ENCODE measurements at places on chromosomes 12 and 14.

GRCh38 chr12:101829639-101830366, 956 bp downstream of the GNPTAB start:
- peak; percentile 39 for DNase-seq

- DNase-seq: no peak
Measured at GRCh38 chr14:74570696-74571095, 41.3 kb downstream of the LTBP2 start.

- peak; percentile 32 for DNase-seq
Measured at GRCh38 chr12:95790033-95790916, at the start of gene NTN4. Gene NTN4 (minus strand): TSS chr12:95790764. CDS start chr12:95790309, 455 bp downstream.

DNA sequence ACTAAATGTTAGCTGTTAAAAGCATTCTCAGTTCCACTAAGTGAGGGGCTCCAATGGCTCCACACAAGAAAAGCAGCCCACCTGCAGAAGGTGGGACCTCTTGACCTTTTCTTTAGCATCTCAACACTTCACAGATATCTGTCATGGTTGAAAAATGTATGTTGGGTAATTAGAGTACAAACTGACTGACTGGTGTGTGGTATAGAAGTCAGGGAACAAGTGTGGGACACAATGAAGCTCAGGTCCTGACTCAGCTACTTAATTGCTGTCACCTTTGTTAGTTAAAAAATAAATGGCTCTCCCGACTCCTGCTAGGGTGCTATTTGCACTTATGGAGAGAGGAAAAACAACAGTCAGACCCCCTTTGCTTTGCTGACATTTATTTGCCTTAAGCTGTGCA, 299.0 kb downstream of the TTC6 start:
- no peak for DNase-seq

- no peak for DNase-seq
Measured at GRCh38 chr12:24821691-24822090, 127.2 kb downstream of the BCAT1 start.

GRCh38 chr12:28177461-28177860, 12.8 kb upstream of the CCDC91 start:
- no peak for DNase-seq

DNA sequence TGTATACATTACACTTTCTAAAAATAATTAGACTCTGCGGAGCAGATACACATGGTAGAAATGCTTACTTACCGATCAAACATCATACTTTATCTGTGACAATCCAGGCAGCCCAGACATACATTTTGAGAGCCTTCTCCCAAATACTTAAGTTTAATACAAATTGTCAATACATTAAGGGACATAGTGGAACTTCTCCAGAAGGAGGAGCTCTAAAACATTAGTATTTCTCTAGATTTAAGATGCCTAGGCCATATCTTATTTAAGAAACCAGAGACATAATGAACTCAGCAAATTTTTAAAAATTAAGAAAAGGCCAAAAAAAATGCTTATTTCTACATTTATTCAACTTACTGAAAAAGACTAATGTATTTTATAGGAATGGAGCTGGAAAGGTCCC, 16.1 kb downstream of the ACSM4 start:
- no peak for DNase-seq

DNA sequence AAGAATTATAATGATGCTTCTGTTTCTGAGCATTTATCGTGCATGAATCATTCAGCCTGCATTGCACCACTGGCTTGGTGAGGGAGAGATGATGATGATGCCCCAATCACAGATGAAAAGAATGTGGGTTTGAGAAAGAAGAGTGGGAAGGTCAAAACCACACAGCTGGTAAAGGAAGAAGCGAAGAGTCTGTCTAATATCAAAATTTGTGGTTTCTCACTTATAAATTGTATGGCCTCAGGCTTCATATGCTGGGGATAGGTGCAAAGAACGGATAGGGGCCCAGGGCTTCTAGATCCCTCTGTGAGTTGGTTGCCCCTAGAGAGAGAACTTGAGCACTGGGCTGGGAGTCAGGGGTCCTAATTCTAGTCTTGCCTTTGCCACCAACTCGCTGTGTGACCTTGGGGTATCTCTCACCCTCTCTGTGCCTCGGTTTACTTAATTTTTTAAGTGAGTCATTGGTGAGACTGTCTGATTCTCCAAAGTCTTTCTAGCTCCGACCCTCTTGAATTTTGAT, 2.2 kb downstream of the OASL start:
- DNase-seq: no peak

DNA sequence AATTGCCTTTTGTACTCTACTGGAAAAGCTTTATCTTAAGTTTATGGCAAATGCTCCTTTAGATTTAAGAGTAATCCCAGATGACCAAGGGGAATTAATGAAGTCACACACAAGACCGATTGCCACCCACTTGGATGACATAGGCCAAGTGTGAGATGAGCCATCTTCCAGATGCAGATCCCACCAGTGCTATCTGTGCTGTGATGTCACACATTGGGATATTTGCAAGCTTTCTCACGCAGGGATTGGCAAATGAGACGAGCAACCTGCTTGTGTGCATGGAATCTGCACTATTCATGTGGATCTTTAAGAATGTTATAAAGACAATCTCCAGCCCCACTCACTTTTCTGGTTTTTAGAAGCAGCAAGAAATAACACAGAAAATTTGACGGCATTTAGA, 602.1 kb upstream of the TMEM132C start:
- no peak for DNase-seq

- DNase-seq: peak; percentile 52
Measured at GRCh38 chr14:68911594-68912227, 67.4 kb downstream of the ACTN1 start.

GRCh38 chr12:5456906-5457305, 25.0 kb downstream of the NTF3 start:
- no peak for DNase-seq

DNA sequence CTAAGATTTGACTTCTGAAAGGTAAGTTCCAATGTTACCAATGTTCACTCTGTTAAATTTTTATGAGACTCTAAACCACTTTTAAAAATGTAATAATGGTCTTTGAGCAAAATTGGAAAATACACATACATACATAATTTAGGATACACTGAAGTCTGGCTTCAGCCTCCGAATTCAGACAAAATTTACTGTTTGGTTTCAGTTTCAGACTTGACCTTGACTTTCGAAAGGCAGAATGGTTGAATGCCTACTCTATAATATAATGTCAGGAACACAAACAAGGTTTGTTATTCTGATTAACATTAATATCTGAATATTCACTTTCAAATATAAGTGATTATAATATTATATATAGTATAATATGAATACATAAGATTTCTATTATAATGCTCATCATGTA, 74.1 kb upstream of the KRAS start:
- no peak for DNase-seq

DNA sequence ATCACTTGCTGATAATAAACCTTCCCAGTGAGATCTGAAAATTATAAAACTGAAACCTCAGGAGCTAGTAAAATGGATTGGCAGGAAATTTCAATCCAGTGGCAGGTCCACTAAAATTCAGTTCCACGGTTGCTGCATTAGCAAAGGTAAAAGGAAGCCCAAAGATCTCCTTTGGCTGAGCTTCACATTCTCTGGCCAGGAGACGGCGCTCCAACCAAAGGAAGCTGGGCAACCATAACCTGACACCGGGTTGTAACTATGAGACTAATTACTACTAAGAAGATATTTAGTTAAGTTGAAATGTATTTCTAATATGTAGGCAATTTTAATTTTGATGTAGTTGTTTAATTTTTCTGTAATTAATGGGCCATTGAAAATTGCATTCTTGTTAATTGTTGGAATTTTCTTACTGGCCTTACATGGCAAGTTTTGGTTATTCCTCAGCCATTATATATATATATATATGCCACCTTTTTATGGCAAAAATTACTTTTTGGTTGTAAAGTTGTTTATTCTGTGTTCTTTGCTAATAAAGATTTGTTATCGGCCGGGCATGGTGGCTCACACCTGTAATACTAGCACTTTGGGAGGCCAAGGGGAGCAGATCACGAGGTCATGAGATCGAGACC, 17.0 kb downstream of the OR8S1 start:
- DNase-seq: peak; percentile 19

- DNase-seq: no peak
Measured at GRCh38 chr12:6444704-6445688, at the start of gene CD27. Gene CD27 (plus strand): TSS chr12:6444955. CDS start chr12:6445096, 141 bp downstream.

DNA sequence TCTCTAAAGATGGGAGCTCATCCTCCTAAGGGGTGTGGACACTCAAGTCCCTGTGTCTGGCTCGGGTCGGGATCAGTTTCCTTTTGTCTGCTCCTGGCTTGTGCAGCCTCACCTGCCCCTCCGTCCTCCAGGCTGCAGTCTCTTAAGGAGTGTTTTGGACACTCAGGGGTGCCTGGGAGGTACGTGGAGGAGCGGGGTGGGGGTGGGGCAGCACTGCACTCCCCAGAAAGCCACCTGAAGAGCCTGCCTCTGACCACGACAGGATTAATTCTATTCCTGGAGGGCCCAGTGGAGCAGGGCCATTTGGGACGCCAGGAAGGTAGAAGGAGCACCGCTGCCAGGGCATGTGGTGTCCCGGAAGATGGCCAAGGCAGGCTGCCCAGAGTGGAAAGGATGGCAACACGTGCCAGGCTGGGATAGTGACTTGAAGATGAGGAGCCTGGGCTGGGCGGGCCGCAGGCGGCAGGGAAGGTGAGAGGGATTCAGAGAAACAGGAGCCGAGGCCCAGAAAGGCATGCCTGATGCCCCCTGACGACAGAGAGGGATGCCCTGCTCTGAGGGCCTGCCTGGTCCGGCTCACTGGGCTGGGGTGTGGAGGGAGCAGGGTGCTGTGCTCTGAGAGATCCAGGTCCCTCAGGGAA, 14.8 kb upstream of the LRTM2 start:
- no peak for DNase-seq

DNA sequence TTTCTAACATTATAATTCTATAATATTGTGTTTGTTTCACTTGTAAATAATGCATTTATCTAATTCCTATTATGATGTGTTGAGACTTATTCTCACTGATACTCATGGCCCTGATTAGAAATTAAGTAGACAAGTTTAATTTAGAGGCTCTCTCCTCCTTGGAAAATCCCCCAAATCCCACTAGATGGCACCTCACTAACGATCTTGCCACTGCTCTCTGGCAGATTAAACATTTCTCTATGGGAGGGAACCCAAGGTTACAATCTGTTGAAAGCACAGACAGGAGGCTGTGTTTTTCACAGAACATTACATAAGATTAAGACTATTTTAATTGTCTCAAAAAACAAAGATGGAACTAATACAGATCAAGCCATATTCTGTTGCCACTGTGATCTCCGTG, 318.7 kb downstream of the LRFN5 start:
- DNase-seq: peak; percentile 38

DNA sequence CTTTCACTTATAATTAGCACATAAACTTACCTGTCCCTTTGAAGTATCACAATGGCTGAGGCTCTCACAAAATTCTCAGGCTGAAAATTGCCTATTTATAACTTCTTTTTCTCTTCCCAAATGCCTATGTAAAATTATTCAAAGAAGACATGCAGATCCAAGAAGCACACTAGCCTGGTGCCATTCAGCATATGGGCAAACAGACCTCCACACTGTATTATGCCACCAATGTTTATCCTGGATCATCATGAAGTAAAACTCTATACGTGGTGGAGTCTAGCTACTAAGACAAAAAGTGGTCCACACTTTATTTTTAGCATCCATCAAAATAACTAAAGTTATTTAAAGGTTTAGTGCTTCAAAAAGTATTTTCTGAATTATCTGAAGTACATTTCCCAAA, 15.8 kb downstream of the TC2N start:
- no peak for DNase-seq

DNA sequence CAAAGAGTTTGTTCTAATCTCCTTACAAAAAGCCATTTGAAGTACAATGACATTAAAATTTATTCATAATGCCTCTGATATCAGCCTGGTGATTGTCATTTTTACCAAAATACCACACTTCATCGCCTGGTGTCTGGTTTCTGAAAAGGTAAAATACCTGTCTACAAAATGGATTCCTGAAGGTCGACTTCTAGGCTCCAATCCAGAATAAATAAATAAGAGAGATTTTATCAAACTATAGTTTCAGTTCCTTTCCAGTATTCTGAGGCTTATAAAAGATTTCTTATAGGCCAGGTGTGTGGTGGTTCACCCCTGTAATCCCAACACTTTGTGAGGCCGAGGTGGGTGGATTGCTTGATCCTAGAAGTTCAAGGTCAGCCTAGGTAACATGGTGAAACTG, 340.7 kb downstream of the SLC16A7 start:
- no peak for DNase-seq

DNA sequence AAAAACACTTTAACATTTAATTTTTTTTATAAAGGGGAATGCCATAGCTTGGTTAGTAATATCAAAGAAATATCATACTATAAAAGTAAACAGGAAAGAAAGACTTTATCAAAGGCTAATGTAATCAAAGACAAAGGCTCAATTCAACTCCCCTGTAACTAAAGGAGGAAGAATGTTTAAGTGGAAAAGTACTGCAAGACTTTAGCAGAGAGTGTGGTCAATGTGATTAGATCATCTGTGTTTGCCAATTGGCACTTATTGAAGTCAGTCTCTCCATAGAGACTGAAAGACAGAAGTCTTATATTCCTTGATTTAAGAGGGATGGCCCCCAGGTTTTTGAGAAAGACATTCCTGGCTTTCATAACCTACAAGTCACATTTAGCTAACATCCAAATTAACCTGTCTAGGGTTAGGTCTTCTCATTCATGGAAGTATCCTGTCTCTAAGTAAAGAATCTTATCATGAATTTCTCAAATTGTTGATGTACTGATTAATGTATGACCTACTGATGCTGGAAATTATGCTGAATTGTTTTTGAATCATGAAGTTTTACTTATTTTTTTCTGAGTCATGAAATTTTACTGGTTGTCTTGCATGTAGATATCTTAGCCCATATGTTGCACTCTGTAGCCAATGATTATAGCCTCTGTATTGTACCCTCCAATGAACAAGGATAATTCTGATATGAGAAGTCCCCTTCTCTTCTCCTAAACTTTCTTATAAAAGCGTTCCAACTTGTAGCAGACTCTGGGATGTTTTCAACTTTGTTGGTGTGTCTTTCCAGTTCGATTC, 65.4 kb downstream of the ATXN7L3B start:
- no peak for DNase-seq

DNA sequence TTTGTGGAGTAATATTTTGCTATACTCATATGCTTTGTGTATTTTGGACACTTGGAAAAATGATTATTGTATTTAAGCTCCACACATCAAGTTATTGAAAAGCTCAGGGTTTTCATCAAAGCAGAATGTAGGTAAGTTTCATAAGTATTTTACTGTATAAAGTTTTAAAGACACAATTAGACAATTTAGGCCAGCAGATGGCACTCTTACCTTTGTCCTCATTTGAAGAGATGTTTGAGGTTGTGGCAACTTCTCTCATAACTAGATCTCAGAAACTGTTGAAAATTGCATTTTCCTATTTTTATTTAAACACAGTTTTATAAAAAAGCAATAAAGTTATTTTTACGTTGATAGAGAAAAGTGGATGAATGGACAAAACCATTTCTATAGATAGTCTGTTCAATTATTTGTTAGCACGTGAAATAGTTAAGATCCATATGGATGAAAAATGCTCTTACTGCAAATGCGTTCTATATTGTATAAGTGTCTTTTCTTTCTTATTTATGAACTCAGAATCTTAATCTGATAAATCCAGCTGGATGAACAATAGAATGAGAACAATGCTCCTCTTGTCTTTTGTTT, 300.0 kb downstream of the AEBP2 start:
- DNase-seq: peak; percentile 55

GRCh38 chr12:50087995-50088394, 2.9 kb downstream of the SMARCD1 start:
- no peak for DNase-seq
